COLO829 (cell line): ENCODE measurements at places on chromosomes 2 and 18.
A peak's percentile ranks its signal among the peaks of the same experiment; 100 is the strongest.

GRCh38 chr2:72270556-72271275, 123.1 kb upstream of the CYP26B1 start:
- no peak for DNase-seq

DNA sequence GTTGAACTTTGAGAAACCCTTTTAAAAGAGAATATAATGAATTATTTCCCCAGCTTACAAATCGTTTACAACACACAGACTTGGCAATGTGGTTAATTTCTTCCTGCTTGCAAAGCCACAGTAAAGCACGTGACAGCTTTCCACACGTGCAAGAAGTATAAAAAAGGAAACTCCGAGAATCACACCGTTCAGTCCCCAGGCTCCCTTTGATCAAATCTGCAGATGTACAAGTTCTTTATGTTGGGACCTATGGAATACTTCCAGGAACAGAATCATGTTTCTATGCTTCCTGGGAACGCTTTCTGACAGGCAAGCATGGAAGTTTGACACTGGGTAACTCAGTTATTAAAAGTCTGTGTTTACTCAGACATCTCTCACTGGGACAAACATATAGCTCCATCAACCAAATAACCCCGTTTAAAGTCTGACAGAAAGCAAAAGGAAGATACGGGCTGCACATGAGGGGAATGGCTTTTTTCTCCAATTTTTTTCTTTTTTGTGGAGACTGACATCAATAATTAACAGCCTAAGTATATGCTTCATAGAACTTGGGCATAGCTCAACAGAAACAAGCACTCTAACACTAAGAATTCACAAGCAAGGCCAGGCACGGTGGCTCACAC, 134.8 kb downstream of the EIPR1 start:
- DNase-seq, result no peak

DNA sequence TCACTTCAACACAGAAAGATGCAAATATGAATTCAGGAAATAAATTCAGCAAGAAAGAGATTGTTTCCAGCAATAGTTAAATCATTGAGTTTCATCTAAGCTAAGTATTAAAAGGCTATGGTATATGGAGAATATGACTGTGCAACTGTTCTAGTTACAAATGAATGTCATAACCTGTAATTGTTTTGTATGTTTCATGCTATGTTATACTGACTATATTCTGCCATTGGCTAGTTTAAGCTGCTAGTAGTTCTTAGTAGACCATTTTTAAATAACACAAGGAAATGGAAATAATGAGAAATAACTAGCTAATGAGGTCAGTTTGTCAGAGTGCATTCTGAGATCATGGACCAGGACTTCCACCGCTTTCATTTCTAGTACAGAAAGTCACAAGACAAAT, 1154.9 kb upstream of the TMEFF2 start:
- DNase-seq, result no peak

- DNase-seq, result no peak
Observed at GRCh38 chr2:71317060-71317459, 14.5 kb upstream of the ZNF638 start.

- no peak for DNase-seq
Observed at GRCh38 chr2:41410011-41410410, 637.8 kb upstream of the PKDCC start.

- DNase-seq, result no peak
Observed at GRCh38 chr2:196131949-196132925, 39.1 kb downstream of the STK17B start.

- no peak for DNase-seq
Observed at GRCh38 chr2:20231159-20231558, 6.2 kb upstream of the SDC1 start.

GRCh38 chr2:16640867-16641266, 24.8 kb downstream of the CYRIA start:
- DNase-seq, result no peak

DNA sequence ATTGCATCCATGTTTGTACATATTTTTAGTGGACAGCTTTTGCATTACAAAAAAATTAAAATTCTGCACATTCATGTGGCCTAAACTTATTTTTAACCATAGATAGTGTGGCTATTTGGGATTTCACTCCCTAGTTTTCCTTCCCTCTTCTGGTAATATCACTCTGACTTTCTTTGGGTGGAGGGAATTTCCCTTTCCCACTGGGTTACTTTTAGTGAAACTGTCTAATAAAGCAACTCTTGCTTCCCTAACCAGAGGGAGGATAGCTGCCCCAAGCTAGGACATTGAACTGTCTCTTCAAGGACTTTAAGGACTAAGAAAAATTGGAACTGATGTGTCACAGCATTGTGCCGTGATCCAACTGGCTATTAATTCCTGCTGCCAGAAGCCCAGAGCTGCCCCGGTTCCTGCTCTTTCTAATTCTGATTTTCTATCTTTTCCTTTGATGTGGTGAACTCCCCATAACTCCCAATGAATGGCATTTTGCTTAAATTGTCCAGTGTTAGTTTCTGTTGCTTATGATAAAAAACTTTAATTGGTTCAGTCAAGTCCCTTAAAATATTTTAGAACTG, 20.0 kb upstream of the EFR3B start:
- no peak for DNase-seq

- no peak for DNase-seq
Observed at GRCh38 chr2:120508567-120509041, 162.7 kb downstream of the INHBB start.

- no peak for DNase-seq
Observed at GRCh38 chr2:28327956-28328922, 64.4 kb upstream of the FOSL2 start.

DNA sequence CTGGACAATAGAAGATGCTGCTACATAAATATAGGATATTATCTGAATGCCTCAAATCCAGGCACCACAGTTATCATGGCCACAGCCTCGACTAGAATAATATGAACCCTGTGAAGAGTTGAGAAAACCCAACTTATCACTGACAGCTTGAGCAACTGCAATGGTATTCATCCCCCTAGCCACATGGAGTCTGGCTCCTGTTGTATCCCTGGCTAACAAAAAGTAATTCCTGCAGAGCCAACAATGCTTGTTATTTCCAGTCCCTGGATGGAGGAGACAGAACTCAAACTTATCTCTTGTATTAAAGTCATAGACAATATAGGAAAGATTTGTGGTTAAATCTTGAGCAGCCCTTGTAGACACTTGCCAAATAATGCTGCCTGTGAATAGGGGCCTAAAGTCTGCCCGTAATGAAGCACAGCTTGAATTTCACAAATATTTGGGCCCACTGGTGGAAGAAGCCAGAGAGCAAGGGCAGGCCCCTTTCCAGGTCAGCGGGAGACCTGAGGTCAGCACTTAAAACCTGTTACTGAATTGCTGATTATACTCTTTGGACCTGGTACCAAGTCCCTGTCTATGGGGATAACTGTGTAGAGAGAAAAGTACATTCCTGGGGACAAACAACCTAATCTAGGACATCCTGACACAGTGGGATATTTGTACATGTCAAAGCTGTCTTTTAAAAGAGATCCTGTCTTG, 28.4 kb upstream of the SUCLG1 start:
- no peak for DNase-seq

GRCh38 chr2:17822445-17823117, 6.3 kb downstream of the MSGN1 start:
- DNase-seq, result peak; percentile 23

- DNase-seq, result no peak
Observed at GRCh38 chr18:73688851-73689711, 458.6 kb downstream of the FBXO15 start.

GRCh38 chr2:157264099-157264498, 6.6 kb downstream of the GALNT5 start:
- no peak for DNase-seq

DNA sequence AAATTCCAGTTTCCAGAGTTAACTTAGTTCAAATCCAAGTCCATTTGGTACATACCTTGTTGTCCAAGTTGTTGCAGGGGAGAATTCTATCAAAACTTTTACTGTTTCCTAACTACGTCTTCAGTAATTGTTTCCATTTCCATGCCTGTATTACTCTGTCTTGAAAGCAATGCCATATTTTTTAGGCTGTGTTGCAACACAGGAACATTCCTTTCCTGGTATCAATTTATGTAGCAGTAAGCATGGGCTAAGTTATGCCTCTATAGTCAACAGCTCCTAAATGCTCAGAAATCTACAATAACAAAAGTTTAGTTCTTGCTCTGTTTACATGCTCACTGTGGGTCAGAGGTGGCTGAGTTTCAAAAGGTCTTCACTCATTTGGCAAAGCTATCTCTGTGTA, 1943.8 kb upstream of the PIK3C3 start:
- no peak for DNase-seq

DNA sequence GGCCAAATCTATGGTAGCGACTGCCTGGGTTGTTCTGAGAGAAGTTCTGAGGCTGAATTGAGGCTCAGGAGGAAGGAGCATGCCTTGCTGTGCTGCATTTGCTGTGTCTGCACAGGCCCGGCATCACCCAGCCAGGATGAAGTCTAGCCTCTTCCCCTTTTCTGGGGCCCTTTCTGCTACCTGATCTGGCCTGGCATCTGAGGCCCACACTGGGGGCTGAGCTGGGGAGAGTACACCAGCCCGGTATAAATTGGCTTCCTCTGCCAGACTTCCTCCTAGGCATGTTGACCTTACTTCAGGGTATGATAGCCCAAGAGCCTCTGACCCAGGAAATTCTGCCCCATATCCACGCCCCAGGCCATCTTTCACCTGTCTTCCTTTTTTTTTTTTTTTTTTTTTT, 30.0 kb downstream of the MRPL35 start:
- DNase-seq, result no peak

DNA sequence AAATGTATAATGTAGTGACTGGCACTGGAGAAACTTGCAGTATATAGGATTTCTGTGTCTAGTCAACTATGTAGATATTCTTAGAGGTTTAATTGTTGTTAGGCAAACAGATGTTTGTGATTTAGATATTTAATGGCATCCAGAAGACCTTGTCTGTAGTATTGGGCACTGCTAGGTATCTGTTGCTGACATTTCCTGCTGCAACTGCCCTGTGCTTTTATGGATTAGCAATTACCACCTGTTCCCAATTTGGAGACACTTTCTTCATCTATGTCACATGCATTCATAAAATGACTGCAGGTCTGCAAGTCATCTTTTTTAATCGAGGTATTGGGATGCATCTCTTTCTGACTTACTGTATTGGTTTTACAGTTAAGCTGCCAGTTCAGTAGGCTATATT, 71.3 kb downstream of the ITGA4 start:
- DNase-seq, result no peak

- DNase-seq, result no peak
Observed at GRCh38 chr18:44857081-44857480, 176.4 kb downstream of the SETBP1 start.

DNA sequence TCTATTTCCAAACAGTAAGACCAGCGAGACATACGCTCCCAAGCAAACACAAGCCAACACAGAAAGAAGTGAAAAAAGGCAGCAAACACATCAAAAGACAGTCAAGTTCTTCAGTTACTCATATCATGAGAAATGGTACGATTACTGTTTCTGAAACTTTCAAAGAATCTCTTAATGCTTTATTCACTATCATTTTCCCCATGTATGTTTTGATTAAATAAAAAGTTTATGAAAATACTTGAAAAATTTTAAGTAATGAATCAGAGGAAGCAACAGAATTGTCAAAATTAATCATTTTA, 114.9 kb downstream of the HDAC4 start:
- DNase-seq, result no peak

DNA sequence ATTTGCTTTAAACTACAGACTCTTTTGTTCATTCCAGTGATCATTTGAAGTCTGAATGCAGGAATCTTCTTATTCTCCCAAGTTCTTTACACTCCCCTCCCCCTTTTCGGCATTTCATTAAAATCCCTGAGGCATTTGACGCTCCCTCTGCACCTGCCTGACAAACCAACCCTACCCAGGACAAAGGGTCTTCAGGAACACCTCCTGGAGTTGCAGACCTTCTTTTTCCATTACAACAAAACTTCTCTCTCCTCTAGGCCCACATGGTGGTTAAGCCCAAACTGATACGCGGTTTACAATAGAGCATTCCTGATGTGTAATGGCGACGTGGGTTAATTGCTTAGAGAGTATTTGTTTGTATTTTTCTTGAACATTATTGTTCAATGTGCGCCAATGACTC, 367.4 kb downstream of the FBXO15 start:
- no peak for DNase-seq

DNA sequence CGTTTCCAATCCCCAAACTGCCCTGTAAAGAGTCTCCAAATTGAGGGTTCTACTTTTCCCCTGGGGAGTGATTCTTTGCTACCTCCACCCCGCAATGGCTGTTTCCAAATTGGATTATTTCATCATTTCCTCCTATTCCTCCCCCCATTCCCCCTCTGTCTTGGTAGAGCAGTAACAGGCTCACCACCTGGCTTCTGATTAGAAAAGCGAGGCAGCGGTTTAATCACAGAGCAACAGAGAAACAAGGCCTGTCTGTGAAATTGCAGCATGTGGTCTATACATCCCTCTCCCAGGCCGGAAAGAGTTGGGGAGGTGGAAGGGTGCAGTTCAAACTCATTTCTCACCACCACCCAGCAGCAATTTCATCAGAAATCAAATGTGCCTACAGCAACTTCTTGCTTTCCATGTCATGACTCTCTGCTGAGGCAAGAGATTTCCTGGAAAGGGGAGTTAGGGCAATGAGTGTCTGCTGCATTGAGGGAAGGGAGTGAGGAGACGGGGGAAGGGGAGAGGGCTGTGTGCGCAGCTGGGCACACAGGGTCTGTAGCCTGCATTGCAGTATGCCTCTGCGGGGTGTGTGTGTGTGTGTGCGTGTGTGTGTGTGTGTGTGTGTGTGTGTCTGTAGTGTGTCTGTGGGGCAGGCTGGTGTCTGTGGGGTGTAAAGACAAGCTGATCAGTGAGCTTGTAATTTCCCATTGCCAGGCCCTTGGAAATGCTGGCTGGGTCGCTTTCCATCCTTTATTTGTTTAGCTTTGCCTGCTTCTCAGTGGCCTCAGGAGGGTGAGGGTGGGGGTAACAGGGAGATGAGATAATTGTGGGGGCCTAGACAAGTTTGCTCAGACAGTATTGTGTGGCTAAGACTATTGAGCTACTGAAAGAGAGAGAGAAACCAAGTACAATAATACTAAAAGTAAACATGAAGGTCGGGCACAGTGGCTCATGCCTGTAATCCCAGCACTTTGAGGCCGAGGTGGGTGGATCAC, 13.5 kb upstream of the IGFBP2 start:
- DNase-seq, result no peak

DNA sequence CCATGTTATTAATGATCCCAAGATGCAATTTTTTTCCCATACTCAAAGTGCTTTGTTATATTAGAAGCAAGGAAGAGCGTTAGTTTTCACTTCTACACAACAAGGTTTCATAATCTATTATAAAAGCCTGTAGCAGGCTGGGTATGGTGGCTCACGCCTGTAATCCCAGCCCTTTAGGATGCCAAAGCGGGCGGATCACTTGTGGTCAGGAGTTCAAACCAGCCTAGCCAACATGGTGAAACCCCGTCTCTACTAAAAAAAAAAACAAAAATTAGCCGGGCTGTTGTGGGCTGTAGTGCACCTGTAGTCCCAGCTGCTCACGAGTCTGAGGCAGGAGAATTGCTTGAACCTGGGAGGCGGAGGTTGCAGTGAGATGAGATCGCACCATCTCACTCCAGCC, 19.0 kb upstream of the SERPINB2 start:
- DNase-seq, result no peak

- DNase-seq, result no peak
Observed at GRCh38 chr18:44627280-44627679, 53.4 kb upstream of the SETBP1 start.

- no peak for DNase-seq
Observed at GRCh38 chr2:950080-950966, at the start of gene SNTG2. Gene SNTG2, plus strand, starts transcription at chr2:950849. Its CDS starts 148 bp downstream, at chr2:950997.
